Aorta (tissue), 5 donors: ENCODE measurements at places on chromosomes 11 and 22. TPM values are rescaled to one million over a fixed set of nuclear protein-coding genes. Genes with fewer than 3 reads are reported as not detected.

The MFNG gene
- 22.8 TPM for total RNA-seq

The ENDOD1 gene
- 54.8 TPM for total RNA-seq

DNA sequence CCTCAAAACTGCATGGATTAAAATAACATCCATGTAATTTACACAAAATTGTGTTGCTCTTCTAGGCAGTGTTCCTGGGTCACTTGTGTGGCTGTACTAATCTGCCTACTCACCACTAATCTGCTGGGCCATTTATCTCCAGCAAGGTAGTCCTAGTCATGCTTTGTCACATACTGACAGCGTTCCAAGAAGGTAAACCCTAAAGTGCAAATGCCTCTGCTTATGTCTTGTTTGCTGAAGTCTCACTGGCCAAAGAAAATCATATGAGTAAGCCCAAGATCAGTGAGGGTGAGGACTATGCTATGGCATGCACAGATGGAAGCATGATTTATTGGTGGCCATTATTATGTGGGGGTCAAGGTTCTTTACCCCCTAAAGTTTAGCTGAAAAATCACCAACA lies 630.2 kb upstream of the LUZP2 start:
- DNase-seq, result no peak
- H3K36me3 ChIP-seq, result no peaks in the 10 kb centered on the region
- H3K4me1 ChIP-seq, result no peaks in the 10 kb centered on the region
- no peak overlapping the region for H3K27ac ChIP-seq
- no peak overlapping the region for H3K4me3 ChIP-seq

- H3K4me1 ChIP-seq, result no peaks in the 10 kb centered on the region
- no peak overlapping the region for H3K4me3 ChIP-seq
- no peaks in the 10 kb centered on the region for H3K27me3 ChIP-seq
- no peaks in the 10 kb centered on the region for H3K36me3 ChIP-seq
- no peak overlapping the region for H3K27ac ChIP-seq
Measured at GRCh38 chr22:35023692-35024363, 42.1 kb upstream of the ISX start.

The OR5P2 gene
- not detected for total RNA-seq

- no peaks in the 10 kb centered on the region for H3K36me3 ChIP-seq
- H3K4me1 ChIP-seq, result no peaks in the 10 kb centered on the region
- H3K27me3 ChIP-seq, result no peaks in the 10 kb centered on the region
- no peak overlapping the region for H3K4me3 ChIP-seq
- peak; percentile 77 for DNase-seq
Measured at GRCh38 chr22:19201869-19202798, 23.6 kb upstream of the SLC25A1 start.

The NPTXR gene
- 16.5 TPM for total RNA-seq

- H3K4me3 ChIP-seq, result no peak overlapping the region
- no peaks in the 10 kb centered on the region for H3K36me3 ChIP-seq
- DNase-seq, result peak; percentile 37
Measured at GRCh38 chr11:78179459-78180071, 8.9 kb downstream of the KCTD21 start.

DNA sequence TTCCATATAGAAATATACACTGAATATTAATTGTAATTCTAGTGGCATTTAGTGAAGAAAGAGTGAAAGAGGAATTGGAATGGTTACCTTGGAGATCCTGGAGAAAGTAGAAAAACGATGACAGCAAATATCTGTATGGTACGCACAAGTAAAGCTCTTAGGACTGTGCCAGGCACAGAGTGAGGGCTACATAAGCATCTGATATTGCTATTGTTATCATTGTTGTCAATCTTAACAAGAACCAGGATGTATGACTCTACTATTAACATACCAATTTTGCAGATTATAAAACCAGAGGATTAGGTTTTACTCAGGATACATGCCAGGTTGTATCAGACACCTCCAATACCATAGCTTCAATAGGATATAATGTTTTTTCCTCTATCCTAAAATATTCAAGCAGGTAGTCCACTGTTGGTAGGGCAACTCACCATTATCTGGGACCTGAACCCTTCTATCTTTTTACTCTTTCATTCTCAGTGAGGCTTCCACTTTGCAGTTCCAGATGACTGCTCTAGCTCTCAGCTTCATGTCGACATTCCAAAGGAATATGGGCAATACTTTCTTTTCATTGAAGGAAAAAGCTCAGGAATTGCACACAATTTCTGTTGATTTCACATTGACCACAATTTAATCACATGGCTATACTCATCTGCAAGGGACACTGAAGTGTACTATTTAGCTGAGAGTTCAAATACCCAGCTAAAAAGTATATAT lies 73.2 kb downstream of the RAB38 start:
- no peaks in the 10 kb centered on the region for H3K4me1 ChIP-seq
- H3K27me3 ChIP-seq, result no peaks in the 10 kb centered on the region
- no peak overlapping the region for H3K27ac ChIP-seq
- H3K4me3 ChIP-seq, result no peak overlapping the region

GRCh38 chr11:132278801-132279574 lies 908.6 kb downstream of the NTM start:
- H3K36me3 ChIP-seq, result no peaks in the 10 kb centered on the region
- H3K27me3 ChIP-seq, result no peaks in the 10 kb centered on the region
- DNase-seq, result no peak

- H3K4me1 ChIP-seq, result no peaks in the 10 kb centered on the region
- H3K27ac ChIP-seq, result no peak overlapping the region
- peaks cover 13% of the 10 kb centered on the region for H3K36me3 ChIP-seq
- H3K4me3 ChIP-seq, result no peak overlapping the region
- DNase-seq, result no peak
- no peaks in the 10 kb centered on the region for H3K27me3 ChIP-seq
Measured at GRCh38 chr22:38481871-38482332, 14.0 kb downstream of the KDELR3 start.

The RASGRP2 gene
- 52.6 TPM for total RNA-seq

GRCh38 chr11:70703141-70704064 lies 305.1 kb downstream of the CTTN start:
- H3K36me3 ChIP-seq, result no peaks in the 10 kb centered on the region
- no peaks in the 10 kb centered on the region for H3K4me1 ChIP-seq
- no peaks in the 10 kb centered on the region for H3K27me3 ChIP-seq

- H3K27me3 ChIP-seq, result no peaks in the 10 kb centered on the region
- H3K27ac ChIP-seq, result no peak overlapping the region
- DNase-seq, result peak; percentile 89
Measured at GRCh38 chr22:32796865-32797573, 4.5 kb upstream of the TIMP3 start.

- H3K4me3 ChIP-seq, result no peak overlapping the region
- no peak for DNase-seq
- H3K27me3 ChIP-seq, result no peaks in the 10 kb centered on the region
Measured at GRCh38 chr11:132846075-132846474, 686.2 kb downstream of the OPCML start.

The A4GALT gene
- 62.1 TPM for total RNA-seq

- H3K27ac ChIP-seq, result no peak overlapping the region
- DNase-seq, result no peak
- H3K4me3 ChIP-seq, result no peak overlapping the region
- H3K36me3 ChIP-seq, result no peaks in the 10 kb centered on the region
- no peaks in the 10 kb centered on the region for H3K27me3 ChIP-seq
Measured at GRCh38 chr11:124788521-124788920, 11.7 kb downstream of the MSANTD2 start.

The FXYD6 gene
- 28.7 TPM for total RNA-seq

DNA sequence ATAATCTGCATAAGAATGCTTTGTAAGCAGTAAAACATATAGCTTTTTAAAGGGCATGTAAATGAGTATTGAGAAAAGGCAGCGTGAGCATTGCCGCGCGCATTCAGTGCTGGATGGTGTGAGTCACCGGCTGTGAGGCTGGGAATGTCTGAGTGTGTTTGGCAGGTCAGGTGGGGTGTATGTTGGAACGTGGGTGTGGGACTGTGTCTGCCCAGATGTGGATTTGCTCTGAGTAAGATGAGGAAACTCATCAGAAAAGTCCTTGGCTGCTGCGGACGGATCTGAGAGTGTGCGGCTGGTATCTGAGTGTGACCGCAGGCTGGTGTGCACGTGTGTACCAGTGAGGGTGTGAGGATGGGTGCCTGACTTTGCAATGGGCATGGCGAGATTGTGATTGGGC lies 66.2 kb upstream of the NECTIN1 start:
- H3K27ac ChIP-seq, result no peak overlapping the region
- no peak overlapping the region for H3K4me3 ChIP-seq
- no peak for DNase-seq
- H3K36me3 ChIP-seq, result no peaks in the 10 kb centered on the region
- H3K27me3 ChIP-seq, result no peaks in the 10 kb centered on the region
- no peaks in the 10 kb centered on the region for H3K4me1 ChIP-seq

The TENM4 gene
- 9.1 TPM for total RNA-seq

GRCh38 chr11:114160894-114161293 lies 101.4 kb downstream of the ZBTB16 start:
- no peak overlapping the region for H3K4me3 ChIP-seq
- H3K27ac ChIP-seq, result peak overlapping the region; percentile 94
- peaks cover 7% of the 10 kb centered on the region for H3K36me3 ChIP-seq
- no peak for DNase-seq
- no peaks in the 10 kb centered on the region for H3K27me3 ChIP-seq

The SAA2 gene
- total RNA-seq, result 21.8 TPM

DNA sequence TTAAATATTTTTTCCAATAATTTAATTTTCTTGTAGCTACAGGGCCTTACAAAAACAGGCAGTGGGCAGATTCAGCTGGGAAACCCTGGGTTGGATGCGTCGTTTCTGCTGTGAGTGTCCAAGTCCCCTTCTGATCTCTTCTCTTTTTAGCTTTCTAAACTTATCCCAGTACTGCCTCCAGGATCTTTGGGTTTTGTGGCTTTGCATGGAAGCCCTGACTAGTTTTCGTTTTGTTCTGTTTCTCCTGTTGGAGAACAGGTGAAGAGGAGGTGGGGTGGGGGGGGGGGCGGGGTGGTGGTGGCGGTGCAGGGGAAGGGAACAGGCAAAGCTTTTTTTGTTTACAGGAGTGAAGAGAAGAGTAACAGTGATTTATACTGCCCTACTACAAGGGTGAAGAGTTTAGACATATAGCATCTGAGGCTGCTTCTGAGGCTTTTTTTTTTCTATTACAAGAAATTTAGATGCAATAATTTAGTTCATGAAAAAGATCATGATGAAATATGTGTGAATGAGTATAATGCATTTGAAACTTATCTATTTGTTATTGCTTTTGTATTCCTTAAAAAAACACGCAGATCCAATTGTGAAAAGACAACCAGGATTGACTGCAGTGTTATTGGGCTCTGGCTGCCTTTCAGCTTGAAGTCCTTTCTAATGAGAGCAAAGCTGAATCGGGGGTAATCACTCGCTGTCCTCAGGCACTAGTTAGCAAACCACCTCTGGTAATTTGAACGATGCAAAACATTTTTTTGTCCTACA lies 142.9 kb downstream of the NCAM1 start:
- no peak overlapping the region for H3K27ac ChIP-seq
- no peaks in the 10 kb centered on the region for H3K4me1 ChIP-seq
- H3K4me3 ChIP-seq, result no peak overlapping the region
- DNase-seq, result no peak
- no peaks in the 10 kb centered on the region for H3K27me3 ChIP-seq

DNA sequence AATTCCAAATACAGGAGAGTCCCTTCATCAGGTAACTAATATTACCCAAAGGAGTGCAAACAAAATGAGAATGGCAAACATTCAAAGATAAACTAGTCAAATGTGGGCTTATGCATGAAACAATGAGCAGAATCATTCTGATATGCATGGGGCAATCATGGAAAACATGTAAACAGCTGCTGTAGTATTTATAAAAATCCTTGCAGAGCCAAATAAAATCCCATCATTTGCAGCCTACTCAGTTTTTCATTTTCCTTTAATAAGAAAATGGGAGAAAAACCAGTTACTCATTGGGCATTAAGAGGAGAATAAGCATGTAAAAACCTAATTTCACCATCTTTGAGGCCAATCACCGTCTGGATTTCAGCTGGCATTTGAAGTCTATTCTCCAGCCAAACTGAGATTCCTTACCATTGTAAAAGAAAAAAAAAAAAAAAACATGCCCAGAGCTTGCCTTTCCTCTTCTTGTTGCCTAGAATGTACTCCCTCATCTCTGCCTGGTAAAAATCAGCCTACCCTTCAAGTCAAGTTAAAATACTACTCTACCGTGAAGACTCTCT lies 249.1 kb downstream of the TTC28 start:
- H3K4me1 ChIP-seq, result peaks cover 2% of the 10 kb centered on the region
- H3K27me3 ChIP-seq, result no peaks in the 10 kb centered on the region
- H3K4me3 ChIP-seq, result no peak overlapping the region
- H3K27ac ChIP-seq, result no peak overlapping the region

The CHADL gene
- total RNA-seq, result 1.2 TPM

DNA sequence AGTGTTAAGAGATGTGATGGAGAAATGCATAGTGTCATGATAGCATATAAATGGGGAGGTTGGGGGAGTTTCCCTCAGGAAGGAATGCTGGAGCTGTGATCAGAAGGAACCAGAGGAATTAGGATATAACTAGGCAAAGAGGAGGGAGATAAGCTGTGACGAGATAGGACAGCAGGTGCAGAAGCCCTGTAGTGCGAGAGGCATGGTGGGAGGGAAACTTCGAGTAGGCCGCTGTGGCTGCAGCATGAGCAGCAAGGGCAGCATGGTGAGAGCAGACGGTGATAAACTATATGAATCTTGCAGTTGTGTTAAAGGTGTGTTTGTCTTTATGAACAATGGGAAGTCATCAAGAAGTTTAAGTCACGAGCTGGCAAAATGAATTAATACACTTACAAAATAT lies 109.9 kb downstream of the EMSY start:
- no peak overlapping the region for H3K4me3 ChIP-seq
- H3K27ac ChIP-seq, result no peak overlapping the region
- no peaks in the 10 kb centered on the region for H3K27me3 ChIP-seq
- peaks cover 3% of the 10 kb centered on the region for H3K36me3 ChIP-seq
- no peak for DNase-seq

The METTL15 gene
- total RNA-seq, result 16.3 TPM

DNA sequence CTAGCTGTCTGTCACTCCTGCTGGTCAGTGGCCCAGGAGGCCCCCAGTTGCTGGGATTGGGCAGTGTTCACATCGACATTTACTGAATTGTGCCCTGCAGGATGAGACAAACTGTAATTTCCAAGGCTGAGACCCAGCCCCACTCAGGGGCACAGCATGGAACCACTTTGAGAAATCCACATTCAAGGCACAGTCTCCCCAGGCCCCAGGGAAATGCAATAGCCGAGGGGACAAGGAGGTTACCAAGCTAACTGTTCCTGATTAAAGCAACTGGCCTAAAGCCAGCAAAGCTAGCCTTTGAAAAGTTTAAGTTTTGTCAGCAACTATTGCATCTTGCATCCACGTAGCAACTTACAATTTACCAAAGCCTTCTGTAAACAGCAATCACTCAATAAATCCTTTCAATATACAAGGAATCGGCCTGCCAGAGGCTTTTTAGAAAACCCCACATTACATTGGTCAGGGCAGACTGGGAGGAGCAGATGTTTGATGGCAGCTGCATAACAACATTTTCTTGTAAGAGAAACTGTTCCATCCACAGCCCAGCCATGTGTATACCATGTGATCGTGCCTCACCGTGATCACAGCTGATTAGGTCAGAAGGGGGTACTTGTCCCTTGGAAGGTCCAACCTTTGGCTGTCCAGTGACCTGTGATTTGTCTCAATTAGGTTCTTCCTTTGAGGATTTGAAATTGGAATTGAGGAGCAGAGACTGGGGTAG lies 103.9 kb downstream of the TENM4 start:
- no peak overlapping the region for H3K4me3 ChIP-seq
- DNase-seq, result no peak
- H3K4me1 ChIP-seq, result no peaks in the 10 kb centered on the region
- H3K27me3 ChIP-seq, result no peaks in the 10 kb centered on the region
- H3K27ac ChIP-seq, result no peak overlapping the region

- no peaks in the 10 kb centered on the region for H3K4me1 ChIP-seq
- DNase-seq, result peak; percentile 81
- peak overlapping the region; percentile 92 for H3K4me3 ChIP-seq
- H3K36me3 ChIP-seq, result no peaks in the 10 kb centered on the region
- H3K27me3 ChIP-seq, result no peaks in the 10 kb centered on the region
Measured at GRCh38 chr22:42269432-42270175, 849 bp downstream of the TCF20 start.
